Fibroblast of skin of scalp (primary cell): ENCODE measurements at places on chromosomes 16 and 17.

- no peak for DNase-seq
These were observed 42.8 kb downstream of the METRNL start for GRCh38 chr17:83121921-83122820.

- no peak for DNase-seq
These were observed 14.7 kb downstream of the SOCS3 start for GRCh38 chr17:78345172-78345571.

GRCh38 chr16:69917739-69918138 lies 33.4 kb upstream of the CLEC18A start:
- peak; percentile 95 for DNase-seq

DNA sequence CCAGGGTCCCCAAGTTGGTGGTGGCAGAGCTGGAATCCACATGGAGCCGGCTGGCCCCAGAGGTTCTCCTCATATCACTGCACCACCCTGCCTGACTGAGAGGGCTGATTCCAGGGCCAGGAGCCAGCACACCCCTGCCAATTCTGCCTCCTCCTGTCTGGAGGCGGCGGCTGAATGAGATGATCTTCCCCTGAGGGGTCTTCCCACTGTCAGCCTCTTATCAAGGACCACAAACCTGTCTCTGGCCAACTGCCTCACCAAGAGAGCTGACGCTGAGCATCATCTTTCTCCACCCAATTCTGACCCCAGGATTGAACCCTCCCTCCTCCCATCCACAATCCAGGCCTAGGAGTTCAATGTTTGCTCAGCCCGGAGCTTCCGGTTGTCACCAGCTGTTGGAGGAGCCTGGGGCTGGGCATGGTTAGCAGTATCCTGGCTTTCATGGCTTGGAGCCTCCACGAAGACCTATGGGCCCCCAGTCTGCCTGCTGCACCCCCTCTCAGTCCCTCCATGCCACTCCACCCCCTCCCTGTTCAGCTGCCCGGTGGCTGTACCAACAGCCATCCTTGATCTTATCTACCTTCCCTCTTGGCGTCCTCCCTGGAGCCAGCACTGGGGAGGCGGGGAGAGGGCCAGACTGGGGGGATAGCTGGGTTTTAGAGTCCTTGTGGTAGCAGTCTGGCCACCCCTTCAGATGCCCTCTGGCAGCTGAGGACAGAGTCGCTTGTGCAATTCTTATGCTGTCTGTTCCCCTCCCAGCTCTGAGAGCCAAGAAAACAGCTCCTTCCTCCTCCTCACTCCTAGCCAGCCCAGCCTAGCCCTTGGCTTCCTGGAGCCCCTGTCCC lies 25.6 kb downstream of the ABCC3 start:
- peak; percentile 20 for DNase-seq

DNA sequence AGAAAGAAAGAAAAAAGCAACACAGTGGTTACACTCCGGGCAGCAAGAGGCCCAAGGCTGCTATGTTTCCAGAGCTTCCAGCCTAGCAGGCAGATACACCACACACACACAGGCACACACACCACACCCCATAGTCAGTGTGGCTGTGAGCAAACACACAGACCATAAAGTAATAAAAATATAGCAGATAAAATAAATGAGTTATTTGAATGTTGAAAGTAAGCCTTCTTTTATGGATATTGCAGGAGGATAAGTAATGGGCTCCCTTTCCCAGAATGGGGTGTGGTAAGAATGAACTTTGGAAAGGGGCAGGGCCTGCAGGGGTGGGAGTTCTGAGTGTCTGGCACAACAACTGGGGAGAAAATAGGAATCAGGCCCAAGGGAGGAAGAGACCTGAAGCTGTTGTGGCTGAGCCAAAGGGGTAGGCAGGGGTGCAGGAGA lies 4.8 kb upstream of the CDK5RAP3 start:
- no peak for DNase-seq

DNA sequence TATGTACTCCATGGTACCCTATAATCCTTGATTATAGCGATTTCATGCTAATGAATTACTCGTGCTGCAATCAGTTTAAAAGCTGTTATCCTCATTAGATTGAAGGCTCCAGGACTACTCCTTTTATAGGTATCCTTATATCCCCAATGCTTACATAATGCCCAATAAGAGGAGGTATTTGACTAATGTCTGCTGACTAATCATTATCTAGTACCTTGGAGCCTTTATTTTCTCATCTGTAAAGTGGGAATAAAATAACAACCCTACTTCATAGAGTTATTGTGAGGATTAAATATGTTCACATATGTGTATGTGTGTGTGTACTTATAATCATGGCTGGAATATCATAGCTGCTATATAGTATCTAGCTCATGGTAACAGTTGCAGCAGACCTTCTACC lies 1031.5 kb downstream of the CDH11 start:
- no peak for DNase-seq

- no peak for DNase-seq
These were observed 147.0 kb downstream of the ABCA8 start for GRCh38 chr17:68807998-68808772.

DNA sequence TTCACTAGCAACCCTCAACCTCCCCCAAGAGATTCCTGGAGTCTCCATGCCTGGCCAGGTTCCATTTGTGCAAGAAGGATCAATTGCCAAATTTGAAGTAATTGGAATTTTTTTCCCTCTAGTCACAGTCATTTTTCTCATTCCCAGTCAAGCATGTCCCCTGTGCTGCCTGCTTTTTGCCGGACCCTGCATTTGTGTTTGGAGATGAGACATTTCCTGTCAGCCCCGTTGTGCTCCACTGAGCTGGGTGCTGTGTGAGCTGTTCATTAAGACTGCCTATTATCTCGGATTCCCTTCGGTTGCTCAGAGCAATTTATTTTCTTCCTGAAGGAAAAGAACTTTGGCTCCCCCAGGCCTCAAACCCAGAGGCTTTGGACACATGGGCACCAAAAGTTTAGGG lies 201.0 kb upstream of the NLRP1 start:
- peak; percentile 89 for DNase-seq

GRCh38 chr16:11629071-11630030 lies 38.9 kb upstream of the SNN start:
- DNase-seq: no peak

DNA sequence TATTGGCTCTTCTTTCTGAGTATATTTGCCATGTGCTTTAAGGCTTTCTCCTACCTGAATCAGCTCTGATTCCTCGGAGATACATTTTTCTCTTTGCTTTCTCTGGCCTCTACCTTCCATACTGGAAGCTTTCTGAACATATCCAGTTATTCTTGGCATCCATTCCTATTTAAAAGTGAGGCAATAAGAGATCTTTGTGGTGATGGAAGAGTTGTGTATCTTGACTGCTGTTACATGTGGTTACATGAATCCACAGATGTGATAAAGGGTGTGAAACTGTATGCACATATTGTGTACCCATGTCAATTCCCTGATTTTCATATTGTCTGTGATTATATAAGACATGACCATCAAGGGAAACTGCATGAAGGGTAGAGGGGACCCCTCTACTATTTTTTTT lies 24.4 kb downstream of the UBE2O start:
- no peak for DNase-seq

DNA sequence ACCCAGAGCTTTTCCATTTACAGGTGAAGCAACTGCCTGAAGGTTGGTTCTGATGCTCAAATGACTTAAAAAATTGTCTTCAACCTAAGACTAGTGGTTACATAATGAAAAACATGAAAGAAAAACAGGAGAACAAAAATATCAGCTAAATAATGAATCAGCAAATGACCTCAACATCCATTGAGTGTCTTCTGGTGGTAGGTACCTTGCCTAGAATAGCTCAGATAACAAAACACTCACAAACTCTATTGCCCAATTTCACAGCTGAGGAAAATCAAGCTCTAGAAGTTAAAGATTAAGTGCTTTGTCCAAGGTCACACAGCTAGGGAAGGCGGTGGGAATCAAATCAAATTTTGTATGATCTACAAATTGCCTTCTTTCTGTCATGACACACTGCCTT lies 304.6 kb upstream of the CDH11 start:
- DNase-seq: no peak

DNA sequence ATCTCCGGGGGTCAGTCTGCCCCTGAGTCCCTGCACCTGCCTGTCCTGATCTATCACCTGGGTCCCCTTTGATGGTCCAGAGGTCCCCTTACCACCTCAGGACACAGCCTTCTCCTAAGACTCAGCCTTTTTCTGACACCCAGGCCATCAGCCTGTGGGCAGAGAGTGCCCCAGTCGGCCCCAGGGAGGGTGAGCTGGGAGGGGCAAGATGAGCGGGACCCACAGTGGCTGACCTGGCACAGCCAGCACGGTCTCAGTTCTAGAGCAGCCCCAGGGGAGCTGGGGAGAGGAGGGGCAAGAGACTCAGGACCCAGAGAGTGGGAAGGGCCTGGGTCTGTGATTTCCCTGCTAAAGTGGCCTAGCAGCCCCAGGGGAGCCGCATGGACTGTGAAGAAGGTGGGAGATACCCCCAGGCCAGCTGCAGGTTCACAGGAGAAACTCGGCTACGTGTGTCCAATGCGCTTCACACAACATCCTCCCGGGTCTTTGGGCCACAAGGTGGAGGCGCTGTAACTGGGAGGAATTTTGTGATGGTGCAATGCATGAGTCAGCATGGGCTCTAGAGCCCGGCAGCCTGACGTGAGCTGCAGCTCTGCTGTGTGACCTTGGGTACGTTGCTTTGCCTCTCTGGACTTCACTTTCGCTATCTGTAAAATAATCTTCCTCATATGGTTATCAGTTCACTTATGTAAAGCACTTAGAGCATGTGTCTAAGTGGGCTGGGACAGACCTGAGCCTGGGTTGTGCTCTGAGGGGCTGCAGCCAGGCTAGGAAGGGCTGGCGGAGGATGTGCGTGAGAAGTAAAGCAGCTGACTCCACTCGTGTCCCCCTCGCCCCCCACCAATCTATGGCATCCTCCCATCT lies 67.2 kb upstream of the LHX1 start:
- DNase-seq: peak; percentile 7

GRCh38 chr17:77676237-77676661 lies 282.3 kb upstream of the TNRC6C start:
- DNase-seq: no peak

- DNase-seq: no peak
These were observed 2.6 kb downstream of the ARHGAP23 start for GRCh38 chr17:38430822-38431221.

- no peak for DNase-seq
These were observed 5.9 kb upstream of the RAB40C start for GRCh38 chr16:583815-584591.

DNA sequence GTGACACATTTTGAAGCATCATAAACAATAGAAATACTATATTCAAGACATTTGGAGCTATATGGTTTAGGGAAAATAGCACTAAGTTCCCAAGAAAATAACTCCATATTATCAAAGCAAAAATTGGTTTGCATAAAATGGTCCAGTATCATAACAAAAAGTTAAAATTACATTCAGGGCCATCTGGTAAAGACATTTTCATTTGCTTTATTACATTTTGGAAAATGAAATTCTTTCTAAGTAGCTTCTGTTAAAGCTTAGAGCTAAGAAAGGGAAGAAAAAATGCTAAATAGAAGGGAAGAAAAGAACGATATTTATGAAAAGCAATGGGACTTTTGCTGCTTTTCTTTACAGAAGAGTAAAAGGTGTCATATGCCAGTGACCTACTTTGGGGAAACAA lies 155.4 kb upstream of the GOT2 start:
- DNase-seq: no peak

GRCh38 chr17:45170931-45171337 lies 9.3 kb downstream of the HEXIM2 start:
- DNase-seq: peak; percentile 78

GRCh38 chr16:81519301-81520150 lies 74.9 kb downstream of the CMIP start:
- DNase-seq: no peak

- no peak for DNase-seq
These were observed 165.0 kb upstream of the RBFOX1 start for GRCh38 chr16:7167626-7168025.

DNA sequence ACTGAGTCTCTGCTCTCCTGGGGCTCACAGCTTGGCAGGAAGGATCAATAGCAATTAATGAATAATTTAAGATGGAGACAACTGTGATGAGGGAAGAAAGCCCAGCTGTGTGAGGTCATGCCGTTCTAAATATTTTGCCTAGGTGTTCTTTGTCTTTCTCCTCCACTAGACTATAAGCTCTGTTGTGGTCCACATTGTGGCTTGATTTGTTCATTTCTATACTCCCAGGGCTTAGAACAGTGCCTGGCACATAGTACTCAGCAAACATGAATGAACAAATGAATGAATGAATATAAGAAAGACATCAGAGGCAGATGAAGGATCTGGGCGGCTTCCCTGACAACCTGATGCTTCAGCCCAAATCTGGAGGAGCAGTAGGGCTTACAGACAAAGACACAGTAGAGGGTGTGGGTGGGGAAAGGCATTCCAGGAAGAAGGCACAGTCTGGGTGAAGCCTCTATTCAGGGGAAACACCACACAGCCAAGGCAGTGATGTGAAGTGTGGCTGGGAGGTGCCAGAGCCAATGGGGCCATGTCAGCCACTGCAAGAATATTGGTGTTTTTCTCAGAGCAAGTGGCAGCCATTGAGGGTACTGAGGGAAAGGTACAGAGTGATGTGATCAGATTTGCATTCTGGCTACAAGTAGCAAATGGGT lies 8.3 kb downstream of the CDH13 start:
- DNase-seq: no peak

DNA sequence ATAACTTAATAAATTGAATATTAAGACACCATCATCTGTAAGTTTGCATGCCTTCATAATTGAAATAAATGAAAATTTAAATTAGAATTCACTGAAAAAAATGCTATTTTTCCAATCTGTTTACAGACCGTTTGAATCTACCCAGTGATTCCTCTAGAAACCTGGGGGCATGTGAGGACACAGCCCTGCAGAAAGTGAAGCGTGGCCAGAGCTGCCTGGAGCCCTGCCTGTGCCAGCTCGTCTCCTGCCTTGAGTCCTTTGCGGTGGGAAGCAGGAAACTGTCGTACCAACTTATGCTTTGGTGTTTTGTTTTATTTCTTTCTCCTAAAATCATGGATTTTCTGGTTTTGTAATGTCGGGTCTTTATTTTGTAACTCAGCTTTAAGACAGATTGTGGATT lies 67.8 kb upstream of the FA2H start:
- no peak for DNase-seq
